Neural progenitor cell (in vitro differentiated cells): ENCODE measurements at places on chromosomes 4 and X.
A peak's percentile ranks its signal among the peaks of the same experiment; 100 is the strongest.

DNA sequence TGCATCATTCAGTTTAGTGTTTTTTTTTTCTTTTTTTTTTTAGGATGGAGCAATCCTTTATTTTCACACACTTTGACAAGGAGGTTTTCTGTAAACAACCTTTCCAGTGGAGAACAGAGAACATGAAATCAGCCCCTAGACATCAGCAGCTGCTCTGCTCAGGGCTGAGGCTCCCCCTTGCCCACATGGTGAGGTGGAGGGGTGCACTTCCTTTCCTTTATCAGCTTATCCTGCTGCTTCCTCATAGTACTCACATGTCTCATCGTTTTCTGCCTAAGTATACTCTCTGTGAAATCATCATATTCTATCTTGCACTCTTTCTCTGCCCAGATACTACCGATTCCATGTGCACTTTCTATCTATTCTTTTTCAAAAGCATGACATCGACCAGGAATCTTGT, 47.6 kb upstream of the PRSS12 start:
- DNase-seq: no peak

DNA sequence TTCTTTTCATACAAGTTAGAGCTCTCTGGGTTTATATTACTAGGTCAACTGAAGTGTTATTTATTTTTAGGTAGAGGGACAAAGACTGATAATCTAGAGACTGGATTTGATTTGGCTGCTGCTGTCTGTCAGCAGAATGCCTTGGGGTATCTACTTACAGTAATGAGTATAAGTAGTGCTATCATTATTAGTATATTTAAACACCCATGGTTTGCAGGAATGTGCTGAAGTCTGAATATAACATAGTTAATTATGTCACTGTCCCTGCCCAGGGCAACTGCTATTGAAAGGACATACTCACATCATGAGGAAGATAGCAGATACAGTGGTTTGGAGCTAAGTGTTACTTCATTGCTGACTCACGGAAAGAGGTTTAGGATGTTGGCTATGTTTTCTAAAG, 76.2 kb downstream of the PRRG1 start:
- DNase-seq: no peak

DNA sequence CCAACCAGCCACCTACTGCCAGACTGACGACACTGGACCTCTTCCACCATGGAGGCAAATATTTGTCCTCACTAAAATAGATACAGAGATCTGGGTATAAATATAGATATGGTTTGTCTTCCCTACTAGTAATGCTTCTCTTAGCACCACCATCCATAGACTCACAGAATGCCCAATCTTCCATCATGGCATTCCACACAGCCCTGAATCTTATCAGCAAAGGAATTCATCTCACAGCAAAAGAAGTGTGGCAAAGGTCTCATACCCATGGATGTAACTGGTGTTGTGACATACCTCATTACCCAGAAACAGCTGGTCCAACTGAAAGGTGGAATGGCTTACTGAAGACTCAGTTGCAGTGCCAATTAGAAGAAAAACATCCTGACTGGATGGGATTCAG, 47.2 kb upstream of the HS6ST2 start:
- DNase-seq: no peak

DNA sequence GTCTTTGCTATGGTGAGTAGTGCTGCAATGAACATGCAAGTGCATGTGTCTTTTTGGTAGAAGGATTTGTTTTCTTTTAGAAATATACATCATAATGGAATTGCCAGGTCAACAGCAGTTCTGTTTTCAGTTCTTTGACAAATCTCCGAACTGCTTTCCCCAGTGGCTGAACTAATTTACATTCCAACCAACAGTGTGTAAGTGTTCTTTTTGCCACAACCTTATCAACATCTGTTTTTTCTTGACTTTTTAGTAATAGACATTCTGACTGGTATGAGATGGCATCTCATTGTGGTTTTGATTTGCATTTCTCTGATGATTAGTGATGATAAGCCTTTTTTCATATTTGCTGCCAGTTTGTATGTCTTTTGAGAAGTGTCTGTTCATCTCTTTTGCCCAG, 406.3 kb downstream of the DTHD1 start:
- no peak for DNase-seq

DNA sequence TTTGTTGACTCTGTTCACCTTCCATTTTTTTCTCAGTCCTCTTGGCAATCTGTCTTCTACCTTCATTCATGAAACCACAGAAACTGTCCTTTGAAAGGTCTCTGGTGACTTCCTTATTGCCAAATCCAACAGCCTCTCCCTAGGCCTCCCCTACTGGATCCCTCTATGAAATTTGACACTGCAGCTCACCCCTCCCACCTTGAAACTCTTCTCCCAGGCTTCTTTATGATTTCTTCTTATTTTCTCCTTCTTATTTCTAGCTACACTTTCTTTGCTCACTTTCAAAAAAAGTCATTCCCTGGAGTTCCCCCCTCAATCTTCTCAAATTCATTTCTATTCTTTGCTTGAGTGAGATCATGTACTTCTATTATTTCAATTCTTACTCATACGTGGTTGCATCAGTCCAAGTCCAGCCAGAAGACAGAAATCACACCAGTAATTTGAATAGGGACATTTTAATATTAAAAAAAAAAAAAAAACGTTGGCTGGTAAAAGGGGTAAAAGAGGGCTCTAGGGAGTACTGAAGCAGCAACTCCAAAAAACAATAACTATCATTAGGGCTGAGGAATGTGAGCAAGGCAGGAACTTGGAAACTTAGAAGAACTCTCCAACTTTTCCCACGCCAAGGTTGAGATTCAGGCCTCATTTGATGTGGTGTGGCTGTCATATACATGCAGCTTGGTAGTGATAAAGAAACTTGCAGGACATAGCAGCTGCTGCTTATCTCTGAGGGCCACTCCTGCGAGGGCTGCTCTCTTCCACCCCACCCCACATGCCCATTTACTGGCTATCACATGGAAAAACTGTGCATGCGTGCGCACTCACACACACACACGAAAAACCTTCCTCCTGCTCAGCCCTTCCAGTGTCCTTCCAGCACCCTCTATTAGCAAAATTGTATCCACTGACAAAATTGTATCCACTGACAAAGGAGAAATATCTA, 169.8 kb upstream of the GALNT7 start:
- no peak for DNase-seq

DNA sequence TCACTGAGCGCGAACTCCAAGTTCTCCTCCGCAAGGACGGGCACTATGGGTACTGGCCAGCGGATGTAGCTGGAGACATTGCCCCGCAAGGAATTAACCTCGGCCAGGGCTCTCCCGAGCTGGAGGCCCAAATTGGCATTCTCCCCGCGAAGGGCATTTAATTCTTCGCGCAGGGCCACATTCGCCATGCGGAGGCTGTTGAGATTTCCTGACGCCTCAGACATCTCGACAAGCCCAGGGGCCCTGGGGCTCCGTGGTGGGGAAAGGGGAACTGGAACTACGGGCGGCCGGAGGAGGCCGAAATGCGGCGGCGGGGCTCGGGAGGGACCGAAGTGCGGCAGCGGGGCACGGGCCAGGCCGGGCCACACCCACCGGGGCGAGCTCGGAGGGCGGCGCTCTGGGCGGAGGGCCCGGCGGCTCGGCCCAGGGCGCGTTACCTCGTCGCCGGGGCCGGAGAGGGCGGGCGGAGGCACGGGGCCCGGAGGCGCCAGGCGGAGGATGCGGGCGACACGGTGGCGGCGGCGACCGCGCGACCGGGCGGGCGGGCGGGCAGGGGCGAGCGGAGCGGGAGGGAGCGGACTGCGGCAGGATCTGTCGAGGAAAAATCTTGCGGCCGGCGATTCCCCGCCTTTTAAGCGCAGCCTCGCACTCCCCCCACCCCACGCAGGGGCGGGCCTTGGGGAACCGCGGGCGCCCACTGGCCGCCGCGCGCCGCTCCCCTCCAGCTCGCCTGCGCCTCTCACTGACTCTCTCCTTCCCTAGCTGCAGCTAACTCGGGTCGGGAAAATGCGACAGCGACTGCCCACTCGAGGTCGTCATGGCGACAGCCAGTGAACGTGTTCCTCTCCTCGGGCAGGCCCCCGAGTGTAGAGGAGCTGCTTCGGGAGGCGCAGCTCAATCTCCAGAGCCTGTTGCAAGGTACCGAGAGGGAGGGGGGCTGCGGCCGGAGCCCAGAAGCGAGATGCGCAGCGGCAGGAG, at the start of gene RTL5:
RTL5 (minus strand) TSS at position 599 of the 978 bp plus-strand sequence.
- peak; percentile 91 for DNase-seq

DNA sequence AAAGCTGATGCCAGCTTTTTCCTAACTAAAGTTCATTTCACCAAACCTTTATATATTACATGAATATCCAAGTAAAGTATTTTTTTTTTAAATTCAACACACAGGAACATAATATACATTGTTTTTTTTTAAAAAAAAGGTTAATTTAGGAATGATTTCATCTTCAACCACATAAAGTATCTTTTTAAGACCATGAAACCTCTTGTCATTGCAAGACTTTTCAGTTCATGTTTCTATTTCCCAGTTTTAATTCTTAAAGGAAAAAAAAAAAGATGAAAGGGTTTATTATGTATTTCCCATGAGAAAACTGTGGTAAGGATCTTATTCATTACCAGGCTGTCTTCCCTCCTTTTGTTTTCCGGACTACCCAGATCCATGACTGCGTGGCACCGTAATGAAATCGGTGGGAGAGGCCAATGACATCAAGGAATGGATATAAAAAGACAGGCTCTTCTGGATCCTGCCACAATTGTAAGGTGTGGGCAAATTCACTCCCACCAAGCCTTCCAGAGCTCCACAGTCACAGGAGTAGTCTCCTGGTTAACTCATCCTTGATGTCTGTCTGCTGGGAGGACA, 84.7 kb upstream of the CBR4 start:
- DNase-seq: no peak

DNA sequence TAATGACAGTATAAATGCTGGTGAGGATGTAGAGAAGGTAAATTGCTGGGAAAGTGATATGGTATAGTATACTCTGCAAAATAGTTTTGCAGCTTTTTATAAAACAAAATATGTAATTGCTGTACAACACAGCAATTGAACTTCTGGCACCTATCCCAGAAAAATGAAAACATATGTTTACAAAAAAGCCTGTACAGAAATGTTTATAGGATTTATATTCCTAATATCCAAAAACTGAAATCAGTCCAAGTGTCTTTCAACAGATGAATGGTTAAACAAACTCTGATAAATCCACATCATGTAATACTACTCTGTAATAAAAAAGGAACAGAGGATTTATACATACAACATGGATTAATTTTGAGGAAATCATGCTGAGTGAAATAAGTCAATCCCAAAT, 198.4 kb upstream of the ACTRT1 start:
- no peak for DNase-seq

GRCh38 chr4:73068491-73069337, 802 bp downstream of the COX18 start:
- DNase-seq: peak; percentile 21

GRCh38 chrX:21412029-21412428, 37.8 kb downstream of the CNKSR2 start:
- DNase-seq: no peak

DNA sequence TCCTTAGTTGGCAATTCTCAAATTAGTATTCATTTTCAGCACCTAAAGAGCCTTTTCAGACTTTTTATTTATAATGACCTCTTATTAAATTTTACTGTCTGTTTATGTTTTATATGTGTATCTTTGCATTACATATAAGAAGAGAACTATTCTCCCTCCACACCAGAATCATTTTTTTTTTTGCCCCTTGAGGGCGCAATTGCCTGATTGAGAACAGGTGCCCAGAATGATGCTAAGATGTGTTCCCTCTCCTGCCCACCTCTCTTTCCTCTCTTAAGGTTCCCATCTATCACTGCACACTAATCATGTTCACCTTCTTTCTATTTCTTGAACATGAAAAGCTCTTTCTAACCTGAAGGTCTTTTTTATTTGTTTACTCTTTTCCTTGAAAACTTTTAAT, 44.2 kb upstream of the ADAM29 start:
- peak; percentile 41 for DNase-seq

DNA sequence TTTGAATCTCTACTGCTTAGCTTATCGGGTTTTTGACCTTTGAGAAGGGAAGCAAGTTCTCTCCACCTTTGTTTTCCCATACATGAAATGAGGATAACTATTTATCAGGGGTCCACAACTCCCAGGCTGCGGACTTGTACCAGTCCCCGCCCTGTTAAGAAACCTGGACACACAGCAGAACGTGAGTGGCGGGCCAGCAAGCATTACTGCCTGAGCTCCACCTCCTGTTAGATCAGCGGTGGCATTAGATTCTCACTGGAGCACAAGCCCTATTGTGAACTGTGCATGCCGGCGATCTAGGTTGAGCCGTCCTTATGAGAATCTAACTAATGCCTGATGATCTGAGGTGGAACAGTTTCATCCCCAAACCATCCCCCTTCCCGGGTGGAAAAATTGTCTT, 579.5 kb downstream of the GALNTL6 start:
- no peak for DNase-seq

DNA sequence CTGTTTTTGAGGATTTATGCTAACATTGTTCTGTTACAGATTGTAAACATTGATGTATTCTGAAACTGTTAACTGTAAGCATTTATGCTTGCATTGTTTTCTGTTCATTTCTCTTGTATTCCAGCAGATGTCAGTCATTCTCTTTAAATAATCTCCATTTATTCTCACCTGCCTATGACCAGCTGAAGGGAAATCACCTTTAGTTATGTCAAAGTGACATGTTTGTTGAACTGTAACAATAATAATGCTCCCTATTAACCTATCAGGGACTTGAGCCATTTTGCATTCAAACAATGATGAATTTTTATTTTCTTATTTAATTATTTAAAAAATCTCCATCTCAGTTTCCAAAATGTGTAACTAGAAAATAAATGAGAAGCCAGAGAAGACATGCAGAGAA, 58.0 kb downstream of the SPCS3 start:
- no peak for DNase-seq

DNA sequence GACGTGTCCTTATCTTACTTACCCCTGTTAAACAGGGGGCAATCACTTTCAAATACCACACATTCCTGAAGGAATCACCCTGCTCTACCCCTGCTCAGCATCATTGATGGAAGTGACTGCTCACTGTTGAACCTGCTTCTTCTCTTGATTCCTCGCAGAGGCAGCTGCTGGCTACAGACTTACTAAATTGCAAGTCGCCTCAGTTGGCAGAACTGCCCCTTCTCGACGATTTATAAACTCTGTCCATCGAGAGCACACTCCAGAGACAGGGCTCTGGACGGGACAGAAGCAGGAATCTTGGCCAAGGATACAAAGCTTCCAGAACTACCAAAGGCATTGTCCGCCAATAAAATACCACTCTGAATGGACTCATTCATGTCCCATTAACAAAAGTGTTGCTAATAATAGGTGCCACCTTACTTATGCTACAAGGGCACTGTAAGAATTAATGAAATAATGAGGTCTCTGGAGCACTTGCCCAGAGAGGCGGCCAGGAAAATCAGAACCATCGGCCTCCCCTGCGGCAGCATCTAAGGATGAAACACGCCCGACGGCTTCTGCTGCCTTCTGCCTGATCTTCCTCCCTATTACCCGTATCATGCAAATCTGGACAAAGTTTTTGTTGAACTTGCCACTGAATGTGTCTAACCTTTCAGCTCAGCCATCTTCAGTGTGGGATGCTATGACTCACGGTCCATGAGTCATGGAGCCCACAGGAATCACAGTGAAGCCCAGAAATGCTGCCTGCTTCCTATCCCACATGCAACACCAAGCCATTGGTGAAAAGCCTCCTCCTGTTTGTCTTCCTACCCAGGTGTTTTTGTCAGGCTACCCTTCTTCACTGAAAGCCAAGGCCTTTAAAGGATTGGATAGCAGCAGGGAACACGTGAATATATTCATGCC, 164.9 kb downstream of the MAML3 start:
- DNase-seq: peak; percentile 34

- DNase-seq: no peak
Measured at GRCh38 chr4:182562350-182562749, 319.1 kb downstream of the TENM3 start.

- DNase-seq: no peak
Measured at GRCh38 chr4:7524843-7525242, 90.1 kb upstream of the PSAPL1 start.

- DNase-seq: no peak
Measured at GRCh38 chr4:40331961-40332360, 3.2 kb upstream of the CHRNA9 start.
